ENCODE measurements at places on chromosomes 11 and 22.

GRCh38 chr11:110711776-110712658, at the start of gene ARHGAP20:
ARHGAP20 (minus strand) TSS chr11:110712437; CDS start chr11:110712231, 206 bp downstream.
- no peak for DNase-seq

DNA sequence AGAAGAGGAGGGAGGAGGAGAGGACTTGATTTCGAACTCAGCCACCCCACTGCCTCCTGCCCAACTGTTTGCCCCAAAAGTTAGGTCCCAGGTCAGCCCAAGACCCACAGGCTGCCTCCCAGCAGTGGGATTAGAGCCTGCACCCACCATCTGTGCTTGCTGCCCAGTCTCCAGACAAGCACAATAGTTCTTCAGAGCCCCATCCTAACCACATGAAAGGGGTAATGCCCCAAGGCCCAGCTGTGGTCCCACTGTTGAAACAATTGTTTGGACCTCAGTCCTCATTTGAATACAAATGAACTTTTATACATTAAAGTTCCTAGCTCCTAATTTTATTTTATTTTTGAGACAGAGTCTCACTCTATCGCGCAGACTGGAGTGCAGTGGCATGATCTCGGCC, 5.4 kb upstream of the VPS51 start:
- DNase-seq: no peak

GRCh38 chr11:130562549-130562948, 114.1 kb downstream of the ADAMTS15 start:
- no peak for DNase-seq

GRCh38 chr11:63512816-63513215, 6.9 kb downstream of the LGALS12 start:
- no peak for DNase-seq

- DNase-seq: no peak
Observed at GRCh38 chr11:115682888-115683287, 178.7 kb upstream of the CADM1 start.

- no peak for DNase-seq
Observed at GRCh38 chr22:46090036-46090591, 60.2 kb upstream of the PPARA start.

- no peak for DNase-seq
Observed at GRCh38 chr22:46581538-46582244, 38.5 kb upstream of the GRAMD4 start.

DNA sequence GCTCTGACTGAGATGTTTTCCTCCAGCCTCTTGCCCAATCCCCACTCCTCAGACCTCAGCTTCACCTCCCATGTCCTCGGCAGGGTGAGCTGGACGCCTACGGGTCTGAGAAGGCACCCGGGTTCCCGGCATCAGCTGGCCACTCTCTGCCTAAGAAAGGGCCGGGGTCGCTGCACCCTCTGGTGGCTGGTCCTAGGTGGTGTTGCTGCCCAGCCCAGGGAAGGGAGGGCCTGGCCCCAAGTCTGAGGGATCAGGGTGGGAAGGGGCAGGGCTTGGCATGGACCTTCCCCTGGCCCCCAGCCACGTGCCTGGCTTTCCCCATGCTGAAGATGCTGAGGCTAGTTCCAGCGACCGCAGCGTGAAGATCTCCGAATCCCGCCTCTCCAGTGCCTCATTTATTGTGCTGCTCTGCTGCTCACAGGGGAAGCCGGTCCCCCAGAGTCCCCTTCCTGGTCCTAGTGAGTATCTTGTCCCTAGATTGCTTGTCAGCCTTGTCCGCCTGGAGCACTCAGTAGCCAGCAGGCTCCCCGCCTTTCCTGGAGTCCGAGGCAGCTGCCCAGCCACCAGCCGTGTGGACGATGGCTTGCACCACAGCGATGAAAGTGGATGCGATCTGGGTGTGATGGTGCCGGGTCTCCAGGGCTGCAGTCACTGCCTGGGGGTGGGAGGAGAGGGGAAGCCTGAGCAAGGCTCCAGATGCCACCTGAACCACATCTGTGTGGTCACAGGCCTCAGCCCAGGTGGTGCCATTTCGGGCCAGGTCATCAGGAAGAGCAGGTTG, 2.9 kb upstream of the GGT5 start:
- DNase-seq: no peak

DNA sequence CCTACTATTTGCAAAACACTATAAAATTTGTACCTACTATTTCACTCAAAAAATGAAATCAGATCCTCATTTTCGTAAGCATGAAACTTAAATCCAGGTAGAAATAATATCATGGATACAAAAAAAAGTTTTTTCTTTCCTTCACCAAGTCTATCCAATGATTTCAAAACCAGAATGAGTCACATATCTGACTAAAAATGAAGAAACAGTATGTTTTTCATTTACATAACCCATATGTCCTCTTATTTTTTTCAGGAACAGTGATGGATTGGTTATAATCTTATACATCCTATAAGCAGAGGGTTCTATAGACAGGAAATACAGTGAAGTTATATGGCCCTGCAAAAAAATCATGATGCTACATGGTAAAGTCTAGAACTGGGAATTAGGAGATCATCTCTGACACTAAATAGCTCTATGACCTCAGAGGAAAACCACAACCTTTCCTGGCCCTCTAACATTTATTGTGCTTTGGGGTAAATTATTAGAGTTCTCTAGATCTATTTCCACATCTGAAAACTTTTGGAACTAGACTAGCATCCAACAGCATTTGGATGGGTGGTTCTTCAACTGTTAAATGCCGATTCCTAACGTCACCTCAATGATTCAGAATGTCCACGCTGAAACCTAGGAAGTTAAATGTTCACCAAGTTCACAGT, 10.9 kb downstream of the MTMR2 start:
- DNase-seq: no peak

GRCh38 chr11:12269446-12270214, 107.7 kb upstream of the PARVA start:
- no peak for DNase-seq

DNA sequence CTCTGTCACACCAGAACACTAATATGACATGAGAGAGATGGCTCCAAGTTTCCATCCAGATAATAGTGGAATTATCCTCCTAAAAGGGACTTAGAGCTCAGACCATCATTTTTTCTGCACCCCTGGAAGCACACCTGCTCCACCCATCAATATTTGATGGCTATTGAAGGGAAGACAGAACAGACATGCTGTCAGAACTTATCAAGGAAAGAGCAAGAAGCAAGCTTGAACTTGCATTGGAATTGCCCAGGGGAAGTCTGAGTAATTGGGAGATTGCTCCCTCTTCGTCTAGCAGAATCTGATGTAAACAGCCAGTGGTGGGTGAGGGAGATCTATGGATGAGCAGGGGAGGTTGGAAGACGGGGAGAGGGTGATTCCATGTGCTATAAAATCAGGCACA, 874.4 kb upstream of the TENM4 start:
- DNase-seq: no peak

DNA sequence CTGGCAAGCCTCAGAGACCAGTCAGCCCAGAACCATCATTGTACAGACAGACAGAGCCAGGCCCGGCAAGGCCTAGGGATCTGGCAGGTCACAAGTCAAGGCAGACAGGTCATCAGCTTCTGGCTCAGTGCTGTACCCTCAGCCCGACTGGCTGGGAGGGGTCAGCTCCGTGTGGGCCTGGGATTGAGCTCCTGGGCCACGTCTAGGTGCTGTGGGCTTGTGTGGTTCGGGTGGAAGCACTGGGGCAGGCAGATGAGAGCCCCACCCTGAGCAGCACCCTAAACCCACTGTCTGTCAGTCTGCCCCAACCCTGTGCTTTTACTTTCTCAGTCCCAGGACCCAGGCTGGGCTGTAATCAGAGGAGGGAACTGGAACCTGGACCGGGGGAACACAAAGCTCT, 26.9 kb upstream of the P2RY2 start:
- DNase-seq: no peak

- DNase-seq: no peak
Observed at GRCh38 chr11:16286095-16286494, 70.3 kb downstream of the SOX6 start.

Data from HS-27A (cell line).